ENCODE measurements at places on chromosomes 1 and 21. TPM values are rescaled to one million over a fixed set of nuclear protein-coding genes. Genes with fewer than 3 reads are reported as not detected.

The OR1C1 gene
- total RNA-seq = not detected

The DDR2 gene
- total RNA-seq = 17.0 TPM

The TMEM61 gene
- 1.8 TPM for total RNA-seq

The CCDC181 gene
- total RNA-seq = 0.17 TPM

The EPHA10 gene
- not detected for total RNA-seq

The MYCL gene
- 4.5 TPM for total RNA-seq

The PDE9A gene
- 1.4 TPM for total RNA-seq

The CCDC30 gene
- total RNA-seq = 0.66 TPM

The SPRR1B gene
- 328 TPM for total RNA-seq

The CD160 gene
- not detected for total RNA-seq

The RGS21 gene
- total RNA-seq = not detected

The CDK11A gene
- 9.8 TPM for total RNA-seq

The KRTAP6-2 gene
- total RNA-seq = not detected

The HUNK gene
- total RNA-seq = not detected

The KRTAP11-1 gene
- not detected for total RNA-seq

The CADM3 gene
- 0.67 TPM for total RNA-seq

The ANKRD35 gene
- 0.66 TPM for total RNA-seq

The LRRC53 gene
- not detected for total RNA-seq

The KCNE2 gene
- total RNA-seq = not detected

The COL11A1 gene
- total RNA-seq = 16.0 TPM

The GSTM1 gene
- not detected for total RNA-seq

The FABP3 gene
- not detected for total RNA-seq

The FAM72B gene
- total RNA-seq = 5.1 TPM

The FCRL5 gene
- total RNA-seq = not detected

The INAVA gene
- total RNA-seq = 26.5 TPM

The KRTAP10-4 gene
- total RNA-seq = not detected

The PRR9 gene
- total RNA-seq = not detected

The BRDT gene
- not detected for total RNA-seq

The TMPRSS15 gene
- not detected for total RNA-seq

The THEM5 gene
- not detected for total RNA-seq

The CYP4A22 gene
- total RNA-seq = not detected

The OPRD1 gene
- not detected for total RNA-seq
